Thymus (tissue), 14 donors: ENCODE measurements at places on chromosomes 3 and 15. TPM values are rescaled to one million over a fixed set of nuclear protein-coding genes. Genes with fewer than 3 reads are reported as not detected.

GREM1 gene
- total RNA-seq, result 0.14 TPM

TARS3 gene
- 13.2 TPM for total RNA-seq

DNA sequence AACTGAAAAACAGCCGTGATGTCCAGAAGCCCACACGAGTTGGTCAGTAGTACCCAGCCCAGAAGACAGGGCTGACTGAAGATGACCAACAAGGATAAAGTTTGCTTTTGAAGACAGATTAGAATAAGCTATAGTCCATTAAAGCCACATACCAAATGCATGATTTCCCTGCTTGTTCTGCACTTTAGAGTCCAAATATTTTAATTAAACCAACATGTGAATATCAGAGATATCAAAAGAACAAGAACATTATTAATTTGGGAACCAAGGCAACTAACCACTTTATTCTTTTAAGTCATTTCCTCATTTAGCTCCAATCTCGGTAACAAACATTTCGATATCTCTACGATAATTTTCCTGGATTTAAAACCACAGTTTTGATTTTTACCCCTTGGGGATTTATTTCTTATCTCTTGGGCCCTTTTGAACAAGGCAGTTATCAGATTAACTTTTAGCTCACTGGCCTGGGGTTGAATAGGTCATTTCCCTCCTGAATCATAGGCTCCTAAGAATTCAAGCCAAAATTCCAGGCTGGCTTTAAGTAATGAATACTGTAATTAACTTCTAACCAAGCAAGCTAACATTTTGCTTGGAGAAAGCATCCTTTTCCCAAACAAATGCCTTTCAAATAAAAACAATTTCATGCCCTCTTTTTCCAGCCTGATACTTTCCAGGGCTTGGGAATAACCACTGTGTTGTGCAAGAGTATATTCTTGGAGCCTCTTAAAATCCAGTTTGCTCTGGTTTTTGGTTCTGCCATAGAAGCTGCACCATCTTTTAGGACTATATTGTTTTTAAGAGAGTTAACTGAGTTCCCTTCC is 102.9 kb upstream of the NR2E3 start:
- DNase-seq, result no peak

IRAK2 gene
- total RNA-seq, result 3.9 TPM

- DNase-seq, result no peak
These were observed 108.6 kb upstream of the AADACL2 start for GRCh38 chr3:151625086-151625485.

DNA sequence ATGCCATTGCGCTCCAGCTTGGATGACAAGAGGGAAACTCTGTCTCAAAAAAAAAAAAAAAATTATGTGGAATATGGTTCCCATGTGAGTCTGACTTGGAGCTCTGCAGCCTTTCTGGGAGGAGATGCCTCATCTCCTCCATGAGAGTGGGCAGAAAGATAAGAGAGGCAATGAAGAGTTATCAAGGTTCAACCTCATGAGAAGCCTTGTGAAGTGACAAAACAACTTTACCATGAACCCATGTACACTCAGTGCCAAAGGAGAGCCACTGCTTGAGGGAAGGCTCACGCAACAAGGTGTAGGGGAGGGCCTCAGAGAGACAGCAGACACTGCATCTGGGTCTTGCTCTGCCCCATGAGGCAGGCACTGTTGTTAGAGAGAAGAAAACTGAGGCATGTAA is 75.7 kb downstream of the CD200R1L start:
- no peak for DNase-seq

IQCF5 gene
- total RNA-seq, result not detected

DNA sequence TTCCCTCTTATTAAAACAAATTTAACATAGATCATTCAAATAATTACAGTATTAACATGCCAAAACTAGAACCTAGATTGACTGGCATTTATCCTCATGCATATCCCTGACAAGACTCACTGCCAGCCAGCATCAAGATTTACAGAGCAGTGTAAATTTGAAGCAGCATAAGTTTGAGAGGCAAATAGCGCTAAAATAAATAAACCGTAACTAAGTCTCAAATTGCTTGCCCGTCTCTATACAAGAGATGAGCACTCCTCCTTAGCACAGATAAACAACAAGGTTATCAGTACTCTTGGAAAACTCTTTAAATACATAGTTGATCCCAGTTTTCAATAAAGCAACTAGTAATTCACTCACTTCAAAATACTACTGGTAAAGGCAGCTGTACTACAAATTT is 29.6 kb downstream of the MSL2 start:
- no peak for DNase-seq

GRCh38 chr15:90264671-90265070 is 801 bp upstream of the NGRN start:
- no peak for DNase-seq

GRCh38 chr3:185778094-185778493 is 46.7 kb downstream of the IGF2BP2 start:
- no peak for DNase-seq

DNA sequence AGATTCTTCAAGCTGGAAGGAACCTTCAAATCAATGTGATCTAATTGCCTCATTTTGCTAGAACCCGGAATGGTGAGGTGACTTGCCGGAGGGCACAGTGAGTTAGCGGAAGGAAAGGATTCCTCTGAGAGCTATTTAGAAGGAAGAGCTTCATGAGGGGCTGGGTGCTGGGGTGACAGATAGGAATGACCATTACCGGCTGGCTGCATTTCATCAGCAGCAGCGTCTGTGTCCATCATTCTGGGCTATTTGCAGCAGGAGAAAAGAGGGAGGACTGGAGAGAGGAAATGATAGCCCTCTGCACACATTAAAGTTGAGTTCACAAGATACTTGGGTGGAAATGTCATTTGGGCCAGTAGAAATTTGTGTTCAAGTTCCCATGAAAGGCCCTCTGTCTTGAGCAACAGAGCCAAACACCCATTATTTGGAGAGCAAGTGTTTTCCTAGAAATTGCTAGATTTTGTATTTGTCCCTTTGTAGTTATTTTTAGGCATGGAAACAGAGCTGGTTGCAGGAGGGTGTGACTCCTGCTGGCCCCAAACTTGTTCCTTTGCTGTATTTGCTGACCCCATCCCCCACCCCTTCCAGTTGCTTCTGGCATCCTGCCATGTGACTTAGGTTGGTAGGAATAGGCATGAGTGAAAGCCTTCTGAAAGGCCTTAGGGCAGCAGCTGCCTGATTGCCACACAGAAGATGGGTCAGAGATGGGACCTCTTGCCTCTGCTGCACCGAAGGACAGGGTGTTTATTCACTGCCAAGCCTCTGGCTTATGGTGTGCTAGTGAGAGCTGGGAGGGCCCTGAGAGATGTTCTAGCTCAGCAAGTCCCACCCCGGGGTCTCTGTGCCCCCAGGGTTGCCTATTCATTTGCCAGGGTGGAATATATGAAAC is 87.5 kb upstream of the PLXNA1 start:
- DNase-seq, result no peak

- DNase-seq, result no peak
These were observed 1.9 kb upstream of the MEX3B start for GRCh38 chr15:82047453-82048400.

GRCh38 chr3:176615826-176616225 is 581.5 kb downstream of the TBL1XR1 start:
- DNase-seq, result no peak

DNA sequence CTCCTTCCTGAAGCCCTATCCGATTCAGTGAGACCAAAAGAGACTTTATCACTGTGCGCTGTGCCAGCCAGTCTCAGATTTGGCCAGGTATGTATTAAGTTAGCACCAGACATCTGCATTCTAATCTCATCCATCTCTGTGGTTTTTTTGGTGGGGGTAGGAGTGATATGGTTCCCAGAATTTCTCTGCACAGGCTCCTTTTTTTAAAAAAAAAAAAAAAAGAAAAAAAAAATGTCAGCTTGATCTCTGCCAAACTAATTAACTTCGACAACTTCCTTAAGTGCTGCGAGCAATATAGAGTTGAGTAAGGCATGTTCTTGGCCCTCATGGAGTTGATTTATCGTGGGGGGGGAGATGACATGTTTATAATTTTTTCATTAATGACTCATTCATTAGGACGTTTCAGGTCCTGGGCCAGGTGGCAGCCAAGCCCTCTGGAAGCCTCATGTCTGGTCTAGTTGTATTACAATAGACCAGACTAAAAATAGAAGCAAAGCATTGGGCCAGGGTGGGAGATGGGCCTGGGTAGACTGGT is 12.9 kb downstream of the SLCO3A1 start:
- DNase-seq, result no peak

GRCh38 chr3:126850370-126851085 is 132.4 kb upstream of the PLXNA1 start:
- DNase-seq, result no peak

- no peak for DNase-seq
These were observed 171.5 kb upstream of the CHL1 start for GRCh38 chr3:25056-25455.

SCAANT1 gene
- total RNA-seq, result not detected

DNA sequence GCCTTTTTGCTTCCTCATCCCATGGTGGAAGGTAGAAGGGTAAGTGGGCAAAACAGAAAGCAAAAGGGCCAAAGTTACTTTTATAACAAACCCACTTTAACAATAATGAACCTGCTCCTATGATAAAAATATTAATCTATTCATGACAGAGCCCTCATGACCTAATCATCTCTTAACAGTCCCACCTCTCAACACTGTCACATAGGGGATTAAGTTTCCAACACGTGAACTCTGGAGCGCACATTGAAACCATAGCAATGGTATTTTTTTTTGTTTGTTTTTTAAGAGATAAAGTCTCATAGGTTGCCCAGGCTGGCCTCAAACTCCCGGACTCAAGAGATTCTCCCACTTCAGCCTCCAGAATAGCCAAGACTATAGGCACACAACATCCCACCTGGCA is 30.7 kb downstream of the KATNBL1 start:
- DNase-seq, result no peak

INKA1 gene
- 4.2 TPM for total RNA-seq

- no peak for DNase-seq
These were observed 130.1 kb upstream of the GOLGA6L6 start for GRCh38 chr15:20671675-20672074.

DNA sequence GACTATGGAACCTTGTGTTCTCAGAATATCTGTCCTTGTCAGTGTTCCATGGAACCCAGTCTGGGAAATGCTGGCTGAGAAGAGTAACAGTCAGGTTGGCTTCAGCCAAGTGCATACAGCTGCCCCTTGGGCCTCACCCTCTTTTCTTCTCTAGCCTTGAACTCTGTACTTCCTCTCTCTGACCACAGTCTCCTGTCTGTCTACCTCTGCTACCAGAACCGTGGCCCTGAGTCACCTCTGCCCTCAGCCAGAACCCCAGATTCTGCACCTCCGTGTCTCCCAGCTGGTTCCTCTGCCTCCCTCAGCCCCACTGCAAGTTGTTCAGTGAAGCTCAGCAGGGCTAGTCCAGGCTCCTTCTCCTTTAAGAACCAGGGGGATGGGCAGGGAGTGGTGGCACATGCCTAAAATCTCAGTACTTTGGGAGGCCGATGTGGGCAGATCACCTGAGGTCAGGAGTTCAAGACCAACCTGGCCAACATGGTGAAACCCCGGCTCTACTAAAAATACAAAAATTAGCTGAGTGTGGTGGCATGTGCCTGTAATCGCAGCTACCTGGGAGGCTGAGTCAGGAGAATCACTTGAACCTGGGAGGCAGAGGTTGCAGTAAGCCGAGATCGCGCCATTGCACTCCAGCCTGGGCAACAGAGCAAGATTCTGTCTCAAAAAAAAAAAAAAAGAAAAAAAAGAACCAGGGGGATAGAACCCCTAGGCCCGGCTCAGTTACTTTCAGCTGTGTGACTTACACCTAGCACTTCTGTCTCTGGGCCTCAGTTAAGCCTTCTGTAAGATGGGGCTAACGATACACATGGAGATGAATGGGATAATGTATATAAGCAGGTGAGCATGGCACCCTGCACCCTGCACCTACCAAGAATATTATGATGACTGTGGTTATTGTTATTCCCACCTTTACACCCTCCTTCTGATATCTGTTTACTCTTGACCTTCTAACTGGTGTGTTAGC is 24.3 kb upstream of the TATDN2 start:
- no peak for DNase-seq

OR4F15 gene
- not detected for total RNA-seq

DNA sequence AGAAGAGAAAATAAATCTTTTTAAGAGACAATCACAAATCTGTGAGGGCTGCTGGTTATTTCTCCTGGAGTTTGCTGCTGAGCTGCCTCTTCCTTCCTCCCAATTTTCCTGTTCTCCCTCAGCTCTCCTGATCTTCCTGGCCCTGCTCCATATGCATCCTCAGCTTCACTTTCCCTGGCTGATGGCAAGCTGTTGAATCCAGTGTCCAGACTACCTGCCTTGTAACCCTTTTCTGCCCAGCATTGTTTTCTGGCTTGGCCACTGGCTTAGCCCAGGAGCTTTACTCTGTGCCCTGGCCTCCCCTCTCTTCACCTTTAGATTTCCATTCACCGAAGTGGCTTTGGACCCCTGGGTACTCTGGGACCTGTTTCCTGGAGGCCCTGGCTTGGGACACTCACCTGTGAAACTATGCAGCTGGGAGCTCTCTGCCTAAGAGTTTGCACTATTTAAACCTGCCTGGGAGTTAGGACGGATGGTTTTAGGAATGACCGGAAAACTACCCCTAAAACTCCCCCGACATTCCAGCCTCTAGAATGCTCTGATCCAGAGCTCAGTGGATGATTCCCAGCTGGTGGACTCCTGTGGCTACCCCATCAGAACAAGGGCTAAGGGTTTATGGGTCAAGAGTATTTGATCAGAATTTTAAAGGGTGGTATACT is 90.0 kb downstream of the RBPMS2 start:
- DNase-seq, result no peak

DNA sequence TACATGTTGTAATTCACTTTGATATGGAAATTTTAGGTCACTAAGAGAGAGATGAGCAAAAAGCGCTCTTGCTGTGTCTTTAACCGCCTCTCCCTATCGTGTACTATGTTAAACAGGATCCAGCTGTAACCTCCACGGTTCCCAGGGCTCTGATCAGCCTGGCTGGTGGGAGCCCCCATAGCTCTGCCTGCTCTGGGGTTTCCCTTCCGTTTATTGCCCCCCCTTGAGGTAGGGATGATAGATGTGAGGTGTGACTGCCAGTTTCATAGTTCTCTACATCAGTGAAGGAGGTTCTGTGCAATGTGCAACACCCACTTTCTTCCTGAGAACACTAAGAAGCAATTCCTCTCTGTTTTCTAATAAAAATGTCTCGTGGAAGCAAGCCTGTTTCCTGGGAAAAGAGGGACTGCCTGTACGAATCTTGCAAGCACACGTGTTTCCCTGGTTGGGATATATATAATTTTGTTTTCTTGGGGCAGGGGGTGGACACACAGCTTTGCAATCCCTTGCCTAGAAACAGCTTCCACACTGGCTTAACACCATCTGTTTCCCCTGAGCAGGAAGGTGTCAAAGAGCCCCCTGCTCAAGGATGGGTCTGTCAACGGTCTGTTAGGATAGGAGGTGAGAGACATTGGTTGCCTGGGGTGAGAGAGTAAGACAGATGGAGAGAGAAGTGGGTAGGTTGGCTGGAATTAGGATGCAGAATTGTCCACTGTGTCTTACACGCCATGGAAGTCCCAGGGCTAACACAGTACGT is 23.8 kb downstream of the CORO2B start:
- DNase-seq, result no peak

GRCh38 chr3:10855871-10856662 is 40.0 kb downstream of the SLC6A11 start:
- DNase-seq, result no peak

DNA sequence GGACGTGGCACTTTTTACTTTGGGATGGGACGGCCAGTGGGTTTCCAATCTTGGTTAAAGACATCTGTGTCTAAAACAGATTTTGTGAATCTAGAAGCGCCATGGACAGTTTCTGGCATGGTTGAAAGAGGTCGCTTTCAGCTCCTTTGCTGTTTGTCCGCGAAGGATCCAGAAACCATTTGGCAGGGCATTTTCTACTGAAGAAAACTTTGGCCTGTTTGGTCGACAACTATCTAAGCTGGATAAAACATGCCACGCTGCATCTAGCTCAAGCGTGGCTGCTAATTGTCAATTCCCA is 730 bp upstream of the RORA start:
- DNase-seq, result no peak
